ENCODE measurements at places on chromosomes 1 and 21.

DNA sequence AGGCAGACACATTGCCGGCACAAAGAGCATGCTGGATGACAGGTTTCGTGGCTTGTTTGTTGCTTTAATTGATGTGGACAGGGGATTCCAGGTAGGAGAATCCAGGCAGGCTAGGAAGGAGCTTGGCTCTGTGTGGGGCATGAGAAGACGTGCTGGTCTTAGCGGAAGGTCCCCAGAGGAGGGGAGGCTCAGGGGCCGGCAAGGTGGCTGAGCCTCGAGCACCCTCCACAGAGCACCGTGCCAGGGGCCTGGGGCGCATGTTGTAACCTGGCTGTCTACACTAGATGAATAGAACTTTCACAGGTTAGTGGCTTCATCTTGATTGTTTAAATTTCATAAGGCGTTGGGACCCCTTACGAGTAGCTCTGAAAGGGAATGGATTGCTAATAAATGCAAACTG, 223.1 kb downstream of the CAMTA1 start:
- no peak for DNase-seq

DNA sequence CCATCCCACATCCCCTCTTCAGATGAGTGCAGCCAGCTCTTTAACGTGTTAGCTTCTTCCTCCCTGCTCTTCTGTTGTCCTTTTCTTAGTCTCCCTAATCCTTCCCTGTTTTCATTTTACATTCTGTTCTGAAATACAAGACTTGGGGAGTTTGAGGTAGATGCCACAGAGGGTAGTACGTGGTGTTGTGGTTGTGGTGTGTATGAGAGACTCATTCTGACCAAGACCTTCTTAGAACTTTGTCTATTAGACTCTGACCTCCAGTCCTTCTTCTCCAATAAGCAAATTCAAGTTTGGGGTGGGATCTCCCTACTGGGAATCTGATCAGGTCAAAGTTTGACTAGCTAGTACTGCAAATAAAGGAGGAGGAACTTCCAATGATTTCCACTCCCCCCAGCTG, 39.5 kb downstream of the CACNA1E start:
- no peak for DNase-seq

GRCh38 chr21:46063227-46063626, 34.7 kb upstream of the COL6A2 start:
- no peak for DNase-seq

DNA sequence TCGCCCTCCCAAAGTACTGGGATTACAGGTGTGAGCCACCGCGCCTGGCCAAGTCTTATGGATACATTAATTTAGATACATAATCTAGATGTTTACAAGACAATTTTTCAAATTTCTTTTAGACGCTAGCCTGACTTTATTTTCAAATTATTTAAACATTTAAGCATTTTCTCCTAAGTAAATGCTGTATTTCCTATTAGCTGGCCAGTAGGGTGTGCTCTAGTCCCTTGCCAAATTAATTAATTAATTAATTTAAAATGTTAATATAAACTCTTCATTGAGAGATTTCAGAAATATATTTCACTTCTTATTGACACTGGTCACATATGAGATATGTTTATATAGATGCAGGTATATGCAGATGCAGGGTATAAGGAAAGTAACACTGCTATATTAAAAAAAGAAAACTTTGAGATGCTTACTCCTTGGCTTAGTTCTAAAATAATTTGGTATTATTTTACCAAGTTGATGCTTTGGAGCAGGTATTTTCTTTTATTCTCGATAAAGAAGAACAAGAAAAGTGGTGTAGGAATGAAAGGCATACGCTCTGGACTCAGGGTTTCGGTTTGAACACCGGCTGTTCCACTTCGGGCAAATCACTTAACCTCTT, 5.2 kb upstream of the ERRFI1 start:
- no peak for DNase-seq

GRCh38 chr1:39727932-39728317, 10.8 kb upstream of the PPIE start:
- no peak for DNase-seq

DNA sequence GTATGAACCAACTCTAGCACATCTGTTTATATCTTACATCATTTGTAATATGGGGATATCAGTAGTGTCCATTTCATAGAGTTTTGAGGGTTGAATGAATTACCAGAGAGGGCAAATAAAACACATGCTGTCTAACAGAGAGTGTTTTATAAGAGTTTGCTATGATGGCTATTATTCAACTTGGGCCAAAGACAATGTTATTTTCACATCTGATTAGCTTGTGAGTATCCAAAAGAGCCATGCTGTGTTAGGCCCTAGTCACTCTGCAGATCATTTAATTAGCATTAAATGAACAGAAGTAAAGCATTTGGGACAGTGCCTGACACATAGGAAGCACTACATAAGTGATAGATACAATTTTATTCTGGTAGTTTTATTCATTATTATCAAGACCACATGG, 4.2 kb upstream of the RNF11 start:
- DNase-seq = no peak

GRCh38 chr1:64683419-64683818, 61.5 kb upstream of the RAVER2 start:
- no peak for DNase-seq

- DNase-seq = no peak
These were observed 57.6 kb downstream of the PLPPR5 start for GRCh38 chr1:98947071-98947470.

DNA sequence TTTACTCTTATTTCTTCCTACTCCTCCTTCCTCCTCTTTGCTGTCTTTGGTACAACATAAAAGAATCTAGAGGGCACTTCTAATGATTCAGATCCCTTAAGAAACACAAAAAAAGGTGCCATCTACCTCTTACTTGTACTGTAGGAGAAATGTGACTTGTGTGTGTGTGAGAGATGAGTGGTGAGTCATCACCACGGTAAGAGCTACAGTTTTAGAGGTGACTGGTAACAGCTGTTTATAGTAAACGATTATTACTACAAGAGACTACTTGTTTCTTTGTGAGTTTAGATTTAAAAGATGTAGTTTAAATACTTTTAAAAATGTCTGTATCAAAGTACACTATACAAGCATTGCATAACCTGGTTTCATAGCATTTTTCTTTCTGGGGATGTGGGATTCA, 40.4 kb downstream of the SLC35D1 start:
- no peak for DNase-seq

DNA sequence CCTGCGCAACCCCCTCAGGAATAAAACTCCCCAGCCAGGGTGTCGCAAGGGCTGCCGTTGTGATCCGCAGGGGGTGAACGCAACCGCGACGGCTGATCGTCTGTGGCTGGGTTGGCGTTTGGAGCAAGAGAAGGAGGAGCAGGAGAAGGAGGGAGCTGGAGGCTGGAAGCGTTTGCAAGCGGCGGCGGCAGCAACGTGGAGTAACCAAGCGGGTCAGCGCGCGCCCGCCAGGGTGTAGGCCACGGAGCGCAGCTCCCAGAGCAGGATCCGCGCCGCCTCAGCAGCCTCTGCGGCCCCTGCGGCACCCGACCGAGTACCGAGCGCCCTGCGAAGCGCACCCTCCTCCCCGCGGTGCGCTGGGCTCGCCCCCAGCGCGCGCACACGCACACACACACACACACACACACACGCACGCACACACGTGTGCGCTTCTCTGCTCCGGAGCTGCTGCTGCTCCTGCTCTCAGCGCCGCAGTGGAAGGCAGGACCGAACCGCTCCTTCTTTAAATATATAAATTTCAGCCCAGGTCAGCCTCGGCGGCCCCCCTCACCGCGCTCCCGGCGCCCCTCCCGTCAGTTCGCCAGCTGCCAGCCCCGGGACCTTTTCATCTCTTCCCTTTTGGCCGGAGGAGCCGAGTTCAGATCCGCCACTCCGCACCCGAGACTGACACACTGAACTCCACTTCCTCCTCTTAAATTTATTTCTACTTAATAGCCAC, 696 bp downstream of the TGFB2 start:
- DNase-seq = no peak

DNA sequence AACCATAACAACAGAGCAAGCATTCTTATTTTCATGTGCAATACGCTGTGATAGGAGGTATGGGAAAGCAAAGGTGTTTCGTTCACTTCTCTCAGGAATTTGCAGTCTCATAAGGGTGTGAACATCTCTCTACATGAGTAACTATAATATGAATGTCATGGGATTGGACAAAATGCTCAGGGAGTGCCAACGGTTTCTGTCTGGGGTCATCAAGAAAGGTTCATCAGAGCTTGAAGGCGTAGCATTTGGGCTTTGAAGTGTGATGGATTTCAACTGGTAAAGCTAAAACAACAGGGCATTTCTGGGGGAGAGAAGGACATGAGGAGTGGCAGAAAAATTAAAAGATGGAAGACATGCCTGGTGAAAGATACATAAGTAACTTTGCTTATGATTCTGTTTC, 32.4 kb downstream of the GREM2 start:
- DNase-seq = no peak

- no peak for DNase-seq
These were observed 16.1 kb downstream of the UTP11 start for GRCh38 chr1:38028671-38029070.

GRCh38 chr21:43012596-43012995, 38.2 kb downstream of the PKNOX1 start:
- no peak for DNase-seq

GRCh38 chr1:155307247-155307740, 1.4 kb upstream of the FDPS start:
- DNase-seq = no peak

DNA sequence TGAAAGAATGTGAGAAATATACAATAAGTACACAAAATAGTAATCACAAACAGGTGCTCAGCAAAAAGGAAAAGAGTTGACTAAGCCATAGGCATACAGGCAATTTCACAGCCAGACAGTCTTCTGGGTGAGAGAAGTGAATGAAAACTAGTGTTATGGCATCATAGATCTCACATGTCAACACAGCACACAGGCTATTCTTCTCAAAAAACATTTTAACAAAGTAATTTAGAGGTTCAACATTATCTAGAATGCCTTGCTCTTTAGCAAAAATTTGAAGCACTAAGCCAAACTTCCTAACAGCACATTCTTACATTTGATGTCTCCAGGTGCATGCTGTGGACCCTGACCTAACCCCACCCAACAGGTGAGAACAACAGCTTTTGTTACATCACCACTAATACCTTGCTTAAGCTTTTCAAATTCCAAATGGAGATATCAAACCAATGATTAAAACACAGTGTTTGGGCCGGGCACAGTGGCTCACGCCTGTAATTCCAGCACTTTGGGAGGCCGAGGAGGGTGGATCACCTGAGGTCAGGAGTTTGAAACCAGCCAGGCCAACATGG, 30.5 kb downstream of the OTUD7B start:
- DNase-seq = no peak

GRCh38 chr1:214010717-214011116, 22.9 kb downstream of the PROX1 start:
- DNase-seq = no peak

- DNase-seq = no peak
These were observed 147.7 kb downstream of the TGFB2 start for GRCh38 chr1:218492874-218493273.

- DNase-seq = no peak
These were observed 5.2 kb downstream of the PLA2G2D start for GRCh38 chr1:20114021-20114648.

GRCh38 chr1:225653463-225654276, 747 bp upstream of the ENAH start:
- DNase-seq = no peak

DNA sequence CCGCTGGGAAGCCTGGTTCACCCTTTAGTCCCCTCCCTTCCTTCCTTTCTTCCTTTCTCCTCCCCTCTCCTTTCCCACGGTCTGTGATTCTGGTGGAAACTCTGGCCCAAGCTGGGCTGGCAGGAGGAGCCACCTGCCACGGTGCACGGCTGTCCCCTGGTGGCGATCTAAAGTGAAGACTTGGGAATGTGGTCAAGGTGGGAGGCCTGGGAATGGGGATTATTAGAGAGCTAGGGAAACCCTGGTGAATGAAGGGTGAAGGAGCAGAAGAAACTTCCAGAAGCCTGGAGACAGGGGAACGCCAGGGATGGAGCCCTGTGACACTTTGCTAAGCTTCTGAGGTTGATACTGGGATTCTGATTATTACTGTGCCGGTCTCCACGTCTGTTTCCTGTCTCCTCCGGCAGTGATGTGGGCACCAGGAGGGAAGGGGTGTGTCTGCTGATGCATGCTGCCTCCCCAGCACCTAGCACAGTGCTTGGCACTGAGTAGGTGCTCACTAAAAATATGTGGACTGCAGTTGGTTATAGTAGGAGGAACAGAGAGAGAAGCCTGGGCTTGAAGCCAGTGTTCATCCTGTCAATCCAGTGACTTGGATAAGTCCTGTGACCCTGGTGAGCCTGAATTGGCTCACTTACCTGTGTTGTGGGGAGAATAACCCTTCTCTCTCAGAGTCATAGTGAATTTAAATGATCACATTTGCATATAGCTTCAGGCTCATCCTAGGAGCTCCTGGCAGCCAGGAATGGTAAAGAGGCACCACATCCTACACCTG, 71.2 kb upstream of the NBPF3 start:
- DNase-seq = no peak

DNA sequence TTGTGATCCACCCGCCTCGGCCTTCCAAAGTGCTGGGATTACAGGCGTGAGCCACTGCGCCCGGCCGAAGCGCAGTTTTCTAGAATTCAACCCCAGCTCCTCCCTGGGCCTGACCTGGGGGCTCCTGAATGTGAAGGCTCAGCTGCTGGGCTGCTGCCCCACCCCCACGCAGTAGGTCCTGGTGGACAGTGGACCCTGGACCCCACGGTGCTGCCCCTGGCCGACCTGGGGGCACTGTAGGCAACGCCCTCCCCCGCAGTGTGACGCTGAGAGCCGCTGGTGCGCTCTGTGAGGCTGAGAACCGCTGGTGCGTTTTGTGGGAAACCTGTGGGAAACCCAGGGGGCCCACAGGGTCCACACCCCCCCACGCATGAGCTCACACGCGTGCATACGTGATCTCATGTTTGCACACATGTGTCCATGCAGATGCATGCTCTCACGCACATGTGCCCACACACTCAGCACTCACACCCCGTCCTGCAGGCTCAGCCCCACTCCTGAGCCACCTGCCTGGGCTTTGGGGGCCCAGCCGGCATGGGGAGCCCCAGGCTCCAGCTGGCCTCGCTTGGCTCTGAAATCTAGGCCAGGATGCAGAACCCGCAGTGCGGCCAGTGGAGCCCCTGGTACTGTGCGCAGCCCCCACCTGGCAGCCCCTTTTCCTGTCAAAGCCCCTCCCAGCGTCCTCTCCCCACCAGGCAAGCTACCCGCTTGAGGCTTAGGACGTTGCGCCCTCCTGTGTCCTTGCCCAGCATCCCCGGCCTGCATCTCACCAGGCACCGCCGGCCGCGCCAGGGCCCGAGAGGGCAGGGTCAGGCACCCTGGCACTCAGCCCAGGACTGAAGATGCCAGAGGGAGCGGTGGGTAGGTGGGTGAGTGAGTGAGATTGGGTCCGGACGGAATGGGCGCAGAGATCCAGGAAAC, 67.7 kb downstream of the COL18A1 start:
- DNase-seq = no peak

DNA sequence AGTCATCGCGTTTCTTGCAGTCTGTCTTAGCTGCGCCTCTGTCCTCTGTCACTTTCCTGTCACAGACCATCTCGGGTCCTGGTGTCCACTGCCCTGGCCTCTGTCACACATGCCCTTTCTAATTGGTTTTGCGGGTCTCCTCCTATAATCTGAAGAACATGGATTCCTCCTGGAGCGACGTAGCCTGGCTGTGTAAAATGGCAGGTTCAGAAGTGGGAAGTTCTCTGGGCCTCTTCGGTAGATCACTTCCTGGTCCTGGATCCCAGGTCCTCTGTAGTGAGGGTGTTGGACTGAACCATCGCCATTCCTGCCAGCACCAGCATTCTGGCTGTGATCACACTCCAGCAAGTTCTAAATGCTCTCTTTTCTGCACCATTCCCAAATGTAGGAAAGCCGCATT, 857 bp downstream of the FAM3B start:
- DNase-seq = no peak
